NCI-H187 treated with DMSO at 0.1 percent for 48 hours (cell line): ENCODE measurements at places on chromosomes 1 and 21.

DNA sequence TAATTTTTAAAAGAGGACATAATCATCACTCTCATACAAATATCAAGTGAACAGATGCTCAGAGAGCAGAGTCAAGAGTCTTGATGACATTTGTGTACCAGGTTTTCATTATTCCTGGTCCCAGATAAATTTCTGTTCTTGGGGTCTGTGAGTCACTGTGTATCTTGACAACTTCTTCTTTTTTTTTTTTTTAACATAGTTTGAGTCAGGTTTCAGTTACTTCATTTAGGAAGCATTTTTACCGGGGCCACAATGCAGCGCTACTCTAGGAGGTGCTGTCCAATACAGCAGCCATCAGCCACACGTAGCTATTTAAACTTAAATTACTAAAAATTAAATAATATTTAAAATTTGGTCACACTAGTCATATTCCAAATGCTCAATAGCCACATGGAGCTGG is 188.1 kb upstream of the SAMSN1 start:
- no peak for DNase-seq

DNA sequence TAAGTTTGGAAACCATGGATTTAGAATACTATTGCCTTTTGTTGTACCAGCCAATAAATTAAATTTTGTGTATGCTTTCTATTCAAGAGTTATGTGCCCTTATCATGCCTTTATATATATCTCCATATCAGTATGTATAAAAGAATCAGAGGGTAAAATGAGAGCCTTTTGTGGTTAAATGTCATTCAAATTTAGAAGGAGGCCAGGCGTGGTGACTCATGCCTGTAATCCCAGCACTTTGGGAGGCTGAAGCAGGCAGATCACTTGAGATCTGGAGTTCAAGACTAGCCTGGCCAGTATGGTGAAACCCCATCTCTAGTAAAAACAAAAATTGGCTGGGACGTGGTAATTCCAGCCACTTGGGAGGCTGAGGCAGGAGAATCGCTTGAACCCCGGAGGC is 88.9 kb downstream of the XPR1 start:
- DNase-seq: no peak

DNA sequence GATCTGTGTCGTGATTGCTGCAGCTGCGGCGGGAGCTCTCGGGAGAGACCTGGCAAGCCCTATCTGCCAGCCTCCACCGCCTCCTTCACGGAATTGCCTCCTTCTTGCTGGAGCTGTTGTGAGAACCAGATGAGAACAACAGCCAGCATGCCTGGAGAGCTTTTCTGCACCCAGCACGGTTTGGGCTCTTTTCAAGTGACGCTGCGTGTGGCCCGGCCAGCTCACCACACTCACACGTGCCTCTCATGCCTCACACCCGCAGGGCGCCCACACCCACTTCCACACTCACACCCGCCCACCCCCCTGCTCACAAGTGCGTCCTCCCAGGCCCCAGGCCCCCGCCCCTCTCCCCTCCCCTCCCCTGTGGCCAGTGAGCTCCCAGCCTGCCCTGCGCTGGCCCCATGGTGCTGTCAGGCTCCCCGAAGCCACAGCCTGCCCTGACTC is 135.7 kb upstream of the RUNX3 start:
- no peak for DNase-seq

GRCh38 chr1:99119188-99119587 is 114.5 kb upstream of the PLPPR5 start:
- DNase-seq: no peak

DNA sequence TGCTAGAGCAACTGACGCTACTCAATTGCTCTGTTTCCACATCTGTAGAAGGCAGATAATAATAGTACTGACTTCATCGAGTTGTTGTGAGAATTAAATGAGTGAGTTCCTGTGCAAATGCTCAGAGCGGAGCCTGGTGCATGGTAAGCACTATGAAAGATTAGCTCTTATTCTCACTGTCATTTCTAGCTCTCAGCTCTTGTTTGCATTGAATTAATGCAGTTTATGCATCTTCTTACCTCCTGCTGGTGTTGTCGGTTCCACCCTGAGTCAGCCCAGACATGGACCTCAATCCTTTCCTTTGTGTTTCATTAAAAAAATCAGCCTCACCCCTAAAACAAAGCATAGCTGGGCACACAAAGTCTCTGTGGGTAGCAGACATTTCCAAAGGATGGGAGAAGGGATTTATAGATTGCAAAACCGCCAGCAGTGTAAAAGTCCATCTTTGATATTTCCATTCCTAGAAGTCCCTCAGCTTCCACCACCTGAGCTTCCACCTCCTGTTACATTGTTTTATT is 254.4 kb upstream of the CSF3R start:
- DNase-seq: no peak

DNA sequence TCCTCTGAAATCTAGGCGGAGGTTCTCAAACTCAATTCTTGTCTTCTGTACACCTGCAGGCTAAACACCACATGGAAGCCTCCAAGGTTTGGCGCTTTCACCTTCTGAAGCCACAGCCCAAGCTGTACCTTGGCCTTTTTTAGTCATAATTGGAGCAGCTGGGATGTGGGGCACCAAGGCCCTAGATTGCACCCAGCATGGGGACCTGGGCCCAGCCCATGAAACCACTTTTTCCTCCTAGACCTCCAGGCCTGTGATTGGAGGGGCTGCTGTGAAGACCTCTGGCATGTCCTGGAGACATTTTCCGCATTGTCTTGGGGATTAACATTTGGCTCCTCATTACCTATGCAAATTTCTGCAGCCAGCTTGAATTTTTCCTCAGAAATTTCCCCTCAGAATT is 181.0 kb downstream of the TYW3 start:
- no peak for DNase-seq

DNA sequence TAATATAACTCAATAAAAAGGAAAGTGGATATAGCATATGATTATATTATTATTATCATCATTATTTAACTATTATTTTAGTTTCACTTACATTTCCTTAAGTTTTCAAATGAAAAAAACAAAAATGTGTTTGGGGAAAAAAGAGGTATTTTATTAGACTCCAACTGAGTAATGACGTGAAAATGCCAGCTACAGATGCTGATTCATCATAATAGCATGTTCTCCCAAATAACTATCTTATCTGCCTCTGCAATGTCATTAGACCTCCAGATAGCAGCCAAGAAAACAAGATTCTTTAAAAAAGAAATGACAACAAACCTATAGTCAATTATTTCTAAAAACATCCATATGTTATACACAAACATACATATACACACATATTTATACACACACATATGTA is 1071.9 kb upstream of the TMPRSS15 start:
- no peak for DNase-seq

DNA sequence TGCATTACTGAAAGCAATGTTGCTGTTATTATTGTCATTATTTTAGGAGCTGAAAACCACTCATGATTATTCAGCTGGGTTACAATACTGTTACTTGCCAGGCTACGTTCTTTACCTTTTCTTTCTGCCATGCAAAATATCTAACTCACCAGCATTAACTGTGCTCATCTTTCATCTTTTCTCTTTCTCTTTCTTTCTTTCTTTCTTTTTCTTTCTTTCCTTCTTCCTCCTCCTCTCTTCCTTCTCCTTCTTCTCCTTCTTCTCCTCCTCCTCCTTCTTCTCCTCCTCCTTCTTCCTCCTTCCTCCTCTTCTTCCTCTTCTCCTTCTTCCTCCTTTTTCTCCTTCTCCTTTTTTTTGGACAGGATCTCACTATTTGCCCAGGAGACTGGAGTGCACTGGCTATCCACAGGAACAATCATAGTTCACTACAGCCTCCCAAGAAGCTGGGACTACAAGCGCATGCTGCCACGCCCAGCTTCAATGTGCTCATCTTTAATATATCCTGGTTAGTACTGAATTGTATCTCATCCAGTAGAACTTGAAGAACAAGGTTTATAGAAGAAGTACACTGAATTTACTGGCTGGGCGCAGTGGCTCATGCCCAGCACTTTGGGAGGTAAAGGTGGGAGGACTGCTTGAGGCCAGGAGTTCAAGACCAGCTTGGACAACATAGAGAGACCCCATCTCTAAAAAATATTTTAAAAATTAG is 6.9 kb upstream of the ZMYM4 start:
- DNase-seq: no peak

- DNase-seq: no peak
Measured at GRCh38 chr1:210770396-210770984, 363.5 kb downstream of the KCNH1 start.

- no peak for DNase-seq
Measured at GRCh38 chr1:113490384-113490783, 100.1 kb downstream of the MAGI3 start.

GRCh38 chr1:181448461-181448860 is 34.9 kb upstream of the CACNA1E start:
- DNase-seq: no peak

DNA sequence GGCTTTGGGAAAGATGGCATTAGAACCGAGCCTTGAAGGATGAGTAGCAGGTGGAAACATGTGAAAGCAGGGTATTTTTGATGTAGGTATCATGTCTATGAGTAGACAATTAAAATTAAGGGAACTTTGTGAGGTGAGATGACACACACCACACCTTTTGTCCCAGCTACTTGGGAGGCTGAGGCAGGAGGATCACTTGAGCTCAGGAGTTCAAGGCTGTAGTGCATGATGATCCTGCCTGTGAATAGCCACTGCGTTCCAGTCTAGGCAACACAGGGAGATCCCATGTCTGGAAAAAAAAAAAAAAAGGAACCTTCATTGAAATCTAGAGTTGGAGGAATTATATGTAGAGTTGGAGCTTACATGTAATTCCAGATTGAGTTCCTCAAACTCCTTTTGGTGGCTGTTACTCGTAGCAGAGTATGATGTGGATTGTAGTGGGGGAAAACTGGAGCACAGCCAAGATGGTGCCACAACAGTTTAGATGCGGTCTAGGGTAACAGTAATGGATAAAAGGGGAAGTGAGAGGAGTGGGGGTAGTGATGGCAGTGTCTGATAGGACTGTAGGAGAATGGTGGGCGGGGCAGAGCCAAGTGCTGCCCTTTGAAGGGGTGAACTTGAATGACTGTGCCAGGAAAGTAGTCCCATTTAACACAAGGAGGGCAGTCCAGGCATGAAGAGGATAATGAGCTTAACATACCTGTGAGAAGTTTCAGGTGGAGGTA is 17.4 kb downstream of the AK4 start:
- no peak for DNase-seq

- DNase-seq: no peak
Measured at GRCh38 chr1:192235127-192235526, 76.9 kb downstream of the RGS18 start.

DNA sequence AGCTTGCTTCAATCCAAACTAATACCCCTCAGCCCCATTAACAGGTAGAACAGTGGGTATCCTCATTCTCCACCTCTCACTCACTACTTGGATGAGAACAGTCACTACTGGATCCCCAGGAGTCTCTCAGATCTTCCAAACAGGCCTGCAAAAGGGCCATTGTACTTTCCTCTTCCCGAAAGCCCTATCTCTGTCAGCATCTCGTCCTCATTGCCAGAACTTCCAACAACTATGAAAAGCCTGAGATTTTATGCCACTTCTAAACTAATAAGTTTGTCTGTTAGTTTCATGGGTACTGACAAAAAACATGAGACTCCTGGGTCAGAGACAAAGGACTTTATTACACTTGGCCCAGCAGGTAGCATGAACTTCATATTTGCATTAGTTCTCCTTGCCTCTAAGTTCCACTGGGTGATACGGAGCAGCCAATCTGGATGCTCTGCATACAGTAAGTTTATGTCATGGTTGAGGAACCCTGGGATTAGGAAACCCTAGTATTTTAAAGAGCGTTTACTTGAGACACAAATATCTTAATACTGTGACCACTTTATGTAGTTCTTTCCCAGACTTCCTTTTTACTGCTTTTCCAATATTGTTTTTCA is 38.1 kb downstream of the VANGL2 start:
- DNase-seq: no peak

GRCh38 chr1:20322825-20323612 is 32.3 kb downstream of the VWA5B1 start:
- no peak for DNase-seq

DNA sequence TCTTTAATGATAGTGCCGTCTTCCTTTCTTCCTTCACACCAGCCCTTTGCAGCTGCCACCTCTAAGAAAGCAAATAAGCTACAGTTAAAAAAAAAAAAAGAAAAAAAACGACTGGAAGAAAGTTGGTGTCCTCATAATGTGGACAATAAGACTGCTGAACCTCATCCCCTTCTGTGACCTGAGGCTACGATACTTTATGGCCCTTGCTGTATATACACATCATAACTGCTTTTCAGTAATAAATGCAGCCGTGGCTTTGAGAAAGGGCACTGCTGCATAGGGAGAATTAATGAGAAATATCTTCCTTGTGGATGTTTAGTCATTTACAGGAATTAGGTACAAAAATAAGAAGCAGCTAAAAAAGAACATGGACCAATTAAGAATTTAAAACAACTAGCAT is 333.8 kb upstream of the ADGRL2 start:
- DNase-seq: no peak

DNA sequence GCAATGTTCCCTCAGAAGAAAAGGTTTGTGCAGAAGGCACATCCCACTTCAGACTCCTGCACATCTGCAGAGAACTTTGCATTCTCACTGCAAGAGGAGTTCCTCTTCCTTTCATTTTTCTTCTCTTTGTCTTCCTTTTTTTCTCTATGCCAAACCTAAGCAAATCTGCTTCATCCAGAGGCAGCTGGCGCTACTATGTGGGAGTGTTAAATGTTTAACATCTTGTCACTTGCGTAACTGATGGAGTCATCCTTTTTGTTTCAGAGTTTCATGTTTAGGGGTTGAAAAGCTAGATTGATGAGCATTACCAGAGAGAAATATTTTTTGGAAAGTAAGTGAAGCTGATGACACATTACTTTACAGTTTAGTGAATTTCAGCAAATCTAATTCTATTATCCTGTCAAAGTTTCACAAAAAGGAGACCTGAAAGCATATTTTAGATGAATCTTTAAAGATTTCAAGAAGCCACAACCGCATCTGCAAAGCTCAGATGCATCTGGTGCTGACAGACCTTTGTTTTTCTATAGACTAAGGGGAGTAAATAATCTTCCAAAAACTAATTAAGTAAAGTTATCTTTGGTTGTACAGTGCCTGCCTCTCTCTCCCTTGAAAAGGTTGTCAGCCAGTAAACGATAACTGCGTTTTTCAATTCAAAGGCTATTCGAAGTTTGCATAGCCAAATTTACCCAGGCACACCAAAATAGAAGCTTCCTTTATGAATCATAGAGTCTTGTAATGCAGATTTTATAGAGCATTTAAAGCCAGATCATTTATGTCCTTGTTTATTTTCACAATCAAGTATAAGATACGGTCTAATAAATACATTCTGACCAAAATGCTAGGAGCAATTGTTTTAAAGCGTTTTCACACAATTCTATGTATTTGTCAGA is 1.2 kb upstream of the LRRC53 start:
- DNase-seq: no peak
